ENCODE measurements at places on chromosomes 12 and 14.

GRCh38 chr12:116217045-116217735, 60.3 kb downstream of the MED13L start:
- DNase-seq = no peak

DNA sequence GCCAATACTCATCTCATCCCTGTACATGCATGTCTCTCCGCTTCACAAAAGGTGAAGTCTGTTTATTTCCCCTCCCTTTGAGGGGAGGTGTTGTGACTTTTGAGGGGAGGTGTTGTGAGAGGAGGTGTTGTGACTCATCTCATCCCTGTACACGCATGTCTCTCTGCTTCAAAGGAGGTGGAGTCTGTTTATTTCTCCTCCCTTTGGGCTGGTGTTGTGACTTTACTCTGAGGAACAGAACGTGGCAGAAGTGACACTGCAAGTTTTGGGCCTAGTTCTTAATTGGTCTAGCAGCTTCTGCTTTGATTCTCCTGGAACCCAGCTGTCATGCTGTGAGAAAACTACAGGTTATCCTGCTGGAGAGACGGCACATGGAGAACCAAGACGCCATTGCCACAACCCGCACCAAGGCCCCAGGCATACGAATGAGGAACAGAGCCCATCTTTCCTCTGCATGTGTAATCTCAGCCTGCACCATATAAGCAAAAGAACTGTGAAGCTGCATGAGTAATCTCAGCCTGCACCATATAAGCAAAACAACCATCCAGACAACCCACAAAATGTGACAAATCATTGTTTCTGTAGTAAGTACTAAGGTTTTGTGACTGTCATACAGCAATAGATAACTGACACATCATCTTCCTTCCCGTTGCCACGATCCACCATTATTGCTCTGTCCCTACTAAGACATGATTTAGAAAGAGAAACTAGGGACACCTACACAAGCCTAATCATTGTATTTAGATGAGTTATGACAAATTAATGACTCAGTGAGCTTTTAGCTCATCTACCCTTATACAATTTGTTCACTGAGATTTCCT, 30.0 kb downstream of the GALNT4 start:
- DNase-seq = no peak

GRCh38 chr12:94801745-94802144, 151.4 kb upstream of the TMCC3 start:
- DNase-seq = no peak

DNA sequence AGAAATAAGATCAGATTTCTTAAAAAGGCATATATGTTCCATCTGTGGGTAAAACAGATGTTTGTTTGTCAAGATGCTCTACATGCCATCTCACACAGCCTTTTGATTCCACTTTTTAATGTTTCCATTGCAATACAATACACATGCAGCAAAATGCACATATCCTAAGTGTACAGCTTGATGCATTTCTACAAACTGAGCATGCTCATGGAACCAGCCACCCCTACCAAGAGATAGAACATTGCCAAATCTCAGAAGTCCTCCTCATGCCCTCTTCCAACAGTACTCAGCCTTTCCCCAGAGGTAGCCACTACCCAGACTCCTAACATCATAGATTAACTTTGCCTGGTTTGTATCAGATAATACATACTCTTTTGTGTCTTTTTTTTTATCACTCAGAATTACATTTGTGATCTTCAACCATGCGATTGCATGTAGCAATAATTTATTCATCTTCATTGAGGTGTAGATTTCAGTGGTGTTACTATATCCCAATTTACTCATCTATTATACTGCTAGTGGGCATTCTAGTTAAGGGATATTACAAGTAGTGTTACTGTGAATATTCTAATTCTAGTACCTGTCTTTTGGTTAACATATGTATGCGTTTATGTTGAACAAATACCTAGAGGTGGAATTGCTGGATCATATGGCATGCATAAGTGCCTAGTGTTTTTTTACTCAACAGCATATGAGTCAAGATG, 3.3 kb downstream of the GPR65 start:
- DNase-seq = no peak

- peak; percentile 30 for DNase-seq
These were observed 68.5 kb downstream of the BHLHE41 start for GRCh38 chr12:26056335-26056734.

DNA sequence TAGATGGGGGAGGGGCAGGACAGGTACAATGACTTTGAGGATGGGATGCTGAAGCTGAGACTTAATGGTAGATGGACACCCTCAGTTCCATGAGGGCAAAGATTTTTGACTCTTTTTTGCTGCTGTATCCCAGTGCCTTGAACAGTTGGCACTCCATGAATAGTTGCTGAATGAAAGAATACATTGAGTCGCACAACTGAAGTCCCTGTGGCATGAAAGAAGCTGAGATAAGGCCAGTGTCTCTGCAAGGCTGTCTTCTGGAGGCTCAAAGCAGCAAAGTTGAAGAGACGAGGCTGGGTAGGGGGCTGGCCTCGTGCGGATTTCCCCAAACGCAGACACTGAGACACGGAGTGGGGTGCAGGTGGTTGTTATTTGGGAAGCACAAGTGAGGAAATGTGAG, 179.3 kb downstream of the ADCK1 start:
- no peak for DNase-seq

- no peak for DNase-seq
These were observed 2.7 kb downstream of the CHD4 start for GRCh38 chr12:6604259-6605029.

- DNase-seq = no peak
These were observed 166.7 kb downstream of the SLC38A4 start for GRCh38 chr12:46659032-46659650.

DNA sequence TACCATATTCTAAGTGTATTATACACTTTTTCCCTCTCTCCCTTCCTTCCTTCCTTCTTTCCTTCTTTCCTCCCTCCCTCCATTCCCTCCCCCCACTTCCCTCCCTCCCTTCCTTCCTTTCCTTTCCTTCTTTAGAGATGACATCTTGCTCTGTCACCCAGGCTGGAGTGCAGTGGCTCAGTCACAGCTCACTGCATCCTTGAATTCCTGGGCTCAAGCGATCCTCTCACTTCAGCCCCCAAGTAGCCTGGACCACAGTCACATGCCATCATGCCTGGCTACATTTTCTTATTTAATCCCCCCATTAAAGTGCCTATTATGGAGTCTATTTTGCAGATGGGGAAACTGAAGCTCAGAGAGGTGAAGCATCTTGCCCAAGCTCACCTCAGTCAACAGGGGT, 55.0 kb downstream of the SVOP start:
- no peak for DNase-seq

GRCh38 chr12:55809274-55809673, 8.2 kb downstream of the SARNP start:
- DNase-seq = no peak

DNA sequence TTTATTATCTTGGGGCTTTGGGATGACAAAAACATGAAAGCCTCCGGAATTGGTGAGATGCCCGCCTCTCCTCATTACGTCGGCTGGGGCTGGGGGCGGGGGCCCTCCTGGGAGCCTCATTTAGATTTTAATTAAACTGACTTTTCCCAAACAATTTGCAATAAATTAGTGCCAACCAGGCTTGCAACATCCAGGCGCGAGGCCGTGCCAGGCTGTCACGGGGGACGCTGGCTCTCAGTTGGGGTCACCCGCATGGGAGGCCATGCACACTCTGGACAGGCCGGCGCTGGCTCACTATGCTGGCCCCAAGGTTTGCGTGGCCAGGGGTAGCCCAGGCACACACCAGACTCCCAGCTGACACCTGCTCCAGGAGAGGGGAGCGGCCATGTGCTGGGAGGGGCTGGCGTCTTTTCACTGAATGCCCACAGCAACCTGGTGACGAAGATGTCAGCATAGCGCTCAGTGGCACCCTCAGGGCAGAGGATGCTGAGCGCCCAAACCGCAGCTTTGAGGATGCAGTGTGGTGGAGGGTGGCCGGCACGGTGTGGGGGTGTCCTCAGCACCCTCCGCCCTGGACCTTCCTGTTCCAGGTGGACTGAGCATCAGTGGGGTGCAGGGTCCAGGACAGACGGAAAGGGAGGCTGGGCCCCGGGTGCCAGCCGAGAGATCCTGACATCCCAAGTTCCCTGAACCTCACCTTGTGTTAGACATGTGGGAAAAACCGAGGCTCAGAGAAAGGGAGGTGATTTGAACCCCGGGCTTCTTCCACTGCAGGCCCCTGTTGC, 190.8 kb upstream of the C14orf180 start:
- no peak for DNase-seq

- DNase-seq = no peak
These were observed 379.0 kb downstream of the DAD1 start for GRCh38 chr14:22210026-22210425.

GRCh38 chr12:57218030-57218853, 1.6 kb downstream of the NXPH4 start:
- DNase-seq = no peak

- DNase-seq = peak; percentile 24
These were observed 15.5 kb downstream of the MANSC1 start for GRCh38 chr12:12334367-12335040.

DNA sequence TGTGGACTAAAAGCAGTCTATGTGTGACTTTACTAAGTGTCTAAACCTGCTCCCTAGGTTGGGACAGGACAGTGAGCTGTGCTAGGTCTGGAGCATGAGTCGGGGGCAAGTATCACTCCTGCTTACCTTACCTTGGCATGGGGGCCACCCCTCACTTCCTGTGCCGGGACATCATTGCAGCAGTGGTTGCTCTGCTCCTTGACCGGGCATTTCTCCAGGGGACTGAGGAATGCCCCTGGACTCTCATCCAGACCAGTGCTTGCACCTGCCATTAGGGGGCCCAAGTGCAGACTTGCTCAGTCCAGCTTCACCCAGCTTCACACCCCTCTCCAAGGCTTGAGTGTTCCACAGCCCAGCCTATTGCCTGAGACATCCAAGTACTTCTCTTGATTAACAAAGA, 84.7 kb upstream of the NELL2 start:
- no peak for DNase-seq

DNA sequence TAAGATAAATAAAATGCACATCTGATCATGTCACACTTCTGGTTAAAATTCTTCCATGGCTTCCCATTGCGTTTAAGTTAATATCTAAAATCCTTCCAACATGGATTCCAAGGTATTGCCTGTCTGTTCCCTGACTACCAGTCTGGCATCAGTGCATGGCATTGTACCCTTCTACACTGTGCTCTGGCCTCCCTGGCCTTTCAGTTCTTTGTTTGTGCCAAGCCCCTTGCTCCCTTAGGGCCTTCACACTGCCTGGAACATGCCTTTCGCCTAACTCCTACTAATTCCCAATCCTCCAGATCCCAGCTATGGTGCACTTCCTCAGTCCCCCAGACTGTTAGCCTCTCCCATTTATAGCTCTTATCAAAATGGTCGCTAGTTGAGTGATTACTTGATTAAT, 6.3 kb downstream of the CIPC start:
- no peak for DNase-seq

DNA sequence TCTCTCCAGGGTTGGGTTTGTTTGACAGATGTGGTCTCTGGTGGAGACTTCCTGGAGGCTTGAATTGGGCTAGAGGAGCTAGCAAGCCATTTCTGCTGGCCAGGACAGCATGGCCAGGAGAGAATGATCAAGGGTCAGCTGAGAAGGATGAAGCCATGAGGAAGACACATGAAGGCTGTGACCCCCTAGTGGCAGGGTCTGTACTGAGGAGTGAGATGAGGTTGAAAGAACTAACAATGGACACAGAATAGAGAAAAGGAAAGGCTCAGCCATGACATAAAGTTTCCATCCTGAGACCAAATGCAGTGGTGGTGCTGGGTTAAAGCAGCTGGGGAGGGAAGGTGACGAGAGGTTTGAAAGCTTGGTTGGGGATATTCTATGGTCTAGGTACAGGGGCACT, 89.9 kb downstream of the NT5DC3 start:
- no peak for DNase-seq

GRCh38 chr12:103929784-103930033, 501 bp upstream of the HSP90B1 start:
- no peak for DNase-seq

GRCh38 chr14:33323979-33324378, 385.3 kb downstream of the NPAS3 start:
- no peak for DNase-seq

DNA sequence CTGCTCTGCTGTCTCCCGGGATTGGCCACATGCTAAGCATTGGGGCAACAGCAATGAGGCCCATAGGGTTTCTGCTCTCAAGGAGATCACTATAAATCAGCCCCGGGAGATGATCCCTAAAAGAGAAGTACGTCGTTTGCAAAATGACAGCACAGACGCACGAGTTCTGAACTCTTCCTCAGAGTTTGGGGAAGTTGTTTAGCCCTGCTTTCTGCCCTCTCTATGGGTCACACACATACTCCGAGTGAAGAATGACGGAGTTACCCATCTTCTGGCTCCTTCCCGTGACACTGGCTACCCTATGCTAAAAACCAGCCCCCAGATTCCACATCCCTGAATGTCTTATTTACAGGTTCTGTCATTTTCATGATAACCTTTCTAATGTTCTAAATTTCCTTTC, 258.0 kb upstream of the PLEKHG7 start:
- no peak for DNase-seq

DNA sequence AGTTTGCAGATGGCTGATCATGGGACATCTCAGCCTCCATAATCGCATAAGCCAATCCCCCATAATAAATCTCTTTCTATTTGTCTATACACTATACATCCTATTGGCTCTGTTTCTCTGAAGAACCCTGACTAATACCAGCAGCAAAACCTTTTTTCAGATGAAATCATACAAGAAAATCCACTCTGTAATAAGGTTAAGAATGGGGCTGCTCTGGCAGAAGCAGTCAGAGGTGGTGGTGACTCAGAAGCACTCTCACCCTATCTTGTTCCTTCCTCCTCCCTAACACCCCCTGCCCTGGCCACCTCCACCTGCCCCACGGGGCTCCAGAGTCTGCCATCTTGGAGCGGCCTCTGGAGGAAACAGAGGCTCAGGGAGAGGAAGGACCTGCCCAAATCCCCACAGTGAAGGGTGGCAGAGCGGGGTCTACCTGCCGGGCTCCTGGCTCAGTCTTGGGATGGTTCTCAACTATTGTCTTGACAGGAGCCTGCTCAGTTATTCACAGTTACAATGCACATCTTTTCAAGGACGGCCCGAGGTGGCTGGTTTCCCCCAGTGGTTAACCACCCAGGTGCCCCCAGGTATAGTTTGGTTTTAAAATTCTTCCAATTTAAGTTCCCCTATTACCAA, 109.3 kb upstream of the EVL start:
- DNase-seq = no peak

DNA sequence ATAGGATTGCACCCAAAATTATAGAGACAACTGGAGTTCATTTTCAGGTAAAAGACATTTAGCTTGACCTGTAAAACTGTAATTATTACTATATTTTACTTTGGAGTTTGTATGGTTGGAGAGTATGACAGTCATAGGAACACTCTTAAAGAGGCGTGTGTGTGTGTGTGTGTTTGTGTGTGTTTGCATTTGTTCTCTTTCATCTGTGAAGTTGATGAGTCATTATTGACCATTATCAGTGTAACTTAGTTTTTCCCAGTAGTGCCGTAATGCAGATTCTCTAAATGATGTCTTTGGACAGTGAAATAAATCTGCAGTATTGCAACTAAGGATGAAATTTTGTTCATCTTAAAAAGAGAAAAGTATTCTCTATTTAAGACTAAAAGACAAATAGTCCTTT, 13.0 kb downstream of the WASHC4 start:
- no peak for DNase-seq

GRCh38 chr14:94112513-94113063, 2.1 kb downstream of the IFI27 start:
- no peak for DNase-seq

GRCh38 chr12:88951177-88951576, 370.9 kb upstream of the KITLG start:
- no peak for DNase-seq

GRCh38 chr14:63956326-63956725, 103.5 kb downstream of the SYNE2 start:
- no peak for DNase-seq

All from NCI-H1930 (cell line).